Psoas muscle (tissue), 8 donors: ENCODE measurements at places on chromosomes 6 and 20. TPM values are rescaled to one million over a fixed set of nuclear protein-coding genes. Genes with fewer than 3 reads are reported as not detected.

DNA sequence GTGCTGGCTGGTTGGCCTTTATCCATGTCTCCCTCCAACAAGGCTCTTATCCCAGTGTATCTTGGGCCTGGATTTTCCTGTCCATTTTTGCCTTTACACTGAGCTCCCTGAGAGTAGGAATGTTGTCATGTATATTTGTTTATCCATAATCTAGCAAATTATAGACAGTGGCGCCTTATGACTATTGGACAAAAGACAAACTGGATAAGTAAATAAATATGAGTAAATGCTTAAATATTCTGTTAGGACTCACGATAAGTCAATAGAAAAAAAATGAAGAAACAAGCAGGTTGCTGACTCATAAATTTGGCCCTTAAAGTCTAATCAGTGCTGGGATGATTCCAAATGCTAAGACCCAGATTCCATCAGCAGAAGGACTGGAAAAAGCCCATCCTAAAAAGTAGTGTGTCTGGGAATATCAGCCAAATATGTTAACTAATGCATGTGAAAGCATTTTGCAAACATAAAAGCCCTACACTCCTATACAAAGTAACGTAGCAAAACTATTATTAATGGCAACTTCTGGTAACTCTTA is 55.0 kb upstream of the PCSK2 start:
- no peaks in the 10 kb centered on the region for H3K4me1 ChIP-seq
- H3K4me3 ChIP-seq = no peak overlapping the region
- H3K27me3 ChIP-seq = no peaks in the 10 kb centered on the region
- no peak for DNase-seq
- H3K36me3 ChIP-seq = no peaks in the 10 kb centered on the region
- no peak overlapping the region for H3K27ac ChIP-seq

DNA sequence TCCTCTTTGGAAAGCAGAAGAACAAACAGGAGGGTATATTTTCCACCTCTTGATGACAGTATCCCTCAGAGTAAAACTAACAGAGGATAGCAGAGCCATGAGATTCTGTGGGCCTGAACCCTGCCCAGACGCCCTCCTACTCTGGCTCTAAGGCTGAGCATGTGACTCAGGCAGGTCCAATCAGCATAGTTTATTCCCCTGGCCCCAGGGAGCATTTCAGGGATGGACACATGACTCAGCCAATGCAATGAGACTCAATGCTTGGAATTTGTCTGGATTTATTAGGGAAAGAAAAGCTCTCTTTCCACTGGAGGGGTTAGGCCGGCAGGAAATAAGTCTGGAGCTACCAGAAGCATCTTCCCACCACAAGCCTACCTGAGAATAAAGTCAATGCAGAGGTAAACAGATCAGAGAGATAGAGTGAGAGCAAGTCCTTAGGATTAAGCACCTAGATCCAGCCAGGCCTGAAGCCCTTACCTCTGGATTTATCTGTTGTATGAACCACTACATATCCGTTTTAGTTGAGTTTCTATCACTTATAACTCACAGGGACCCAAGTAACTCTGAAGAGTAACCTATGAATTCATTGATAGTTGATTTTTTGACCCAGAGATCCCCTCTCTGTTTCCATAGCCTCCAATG is 68.2 kb upstream of the EYA2 start:
- H3K27ac ChIP-seq = no peak overlapping the region
- DNase-seq = no peak
- H3K36me3 ChIP-seq = no peaks in the 10 kb centered on the region

GRCh38 chr6:39615622-39616021 is 109.6 kb downstream of the KIF6 start:
- DNase-seq = no peak

GRCh38 chr6:56820060-56820459 is 134.8 kb upstream of the BEND6 start:
- H3K27ac ChIP-seq = peak overlapping the region; percentile 74
- H3K4me1 ChIP-seq = peaks cover 67% of the 10 kb centered on the region
- H3K4me3 ChIP-seq = peak overlapping the region; percentile 16
- DNase-seq = no peak
- no peaks in the 10 kb centered on the region for H3K27me3 ChIP-seq

DNA sequence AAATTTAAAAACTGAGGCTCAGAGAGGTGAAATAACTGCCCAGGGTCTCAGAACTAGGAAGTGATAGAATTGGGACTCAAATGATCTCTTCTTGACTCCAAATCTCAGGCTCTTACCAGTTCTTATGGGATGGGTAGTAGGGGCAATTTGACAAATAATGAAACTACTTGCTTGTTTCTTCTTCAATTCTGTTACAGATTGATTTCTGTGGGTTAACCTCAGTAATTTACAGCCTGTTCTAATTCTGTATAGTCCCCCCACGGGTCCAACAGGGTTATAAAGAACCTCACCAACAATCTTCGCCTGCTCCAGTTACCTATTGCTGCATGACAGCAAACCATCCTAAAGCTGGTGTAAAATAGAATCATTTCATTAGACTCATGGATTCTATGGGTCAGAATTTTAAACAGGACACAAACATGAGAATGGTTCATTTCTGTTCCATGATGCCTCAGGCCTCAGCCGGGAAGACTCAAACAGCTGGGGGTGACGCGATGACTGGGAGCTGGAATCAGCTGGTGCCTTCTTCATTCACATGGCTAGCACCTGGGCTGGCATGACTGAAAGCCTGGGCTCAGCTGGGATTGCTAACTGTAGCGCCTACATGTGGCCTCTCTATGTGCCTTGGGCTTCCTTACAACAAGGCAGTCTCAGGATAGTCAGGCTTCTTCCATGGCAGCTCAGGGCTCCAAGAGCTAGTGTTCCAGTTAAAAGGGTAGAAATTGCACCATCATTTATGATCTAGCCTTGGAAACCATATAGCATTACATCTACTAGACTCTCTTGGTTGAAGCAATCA is 6.6 kb upstream of the WFDC2 start:
- H3K36me3 ChIP-seq = no peaks in the 10 kb centered on the region
- H3K27me3 ChIP-seq = peaks cover 16% of the 10 kb centered on the region
- no peak overlapping the region for H3K27ac ChIP-seq
- H3K4me3 ChIP-seq = no peak overlapping the region
- H3K4me1 ChIP-seq = no peaks in the 10 kb centered on the region

DNA sequence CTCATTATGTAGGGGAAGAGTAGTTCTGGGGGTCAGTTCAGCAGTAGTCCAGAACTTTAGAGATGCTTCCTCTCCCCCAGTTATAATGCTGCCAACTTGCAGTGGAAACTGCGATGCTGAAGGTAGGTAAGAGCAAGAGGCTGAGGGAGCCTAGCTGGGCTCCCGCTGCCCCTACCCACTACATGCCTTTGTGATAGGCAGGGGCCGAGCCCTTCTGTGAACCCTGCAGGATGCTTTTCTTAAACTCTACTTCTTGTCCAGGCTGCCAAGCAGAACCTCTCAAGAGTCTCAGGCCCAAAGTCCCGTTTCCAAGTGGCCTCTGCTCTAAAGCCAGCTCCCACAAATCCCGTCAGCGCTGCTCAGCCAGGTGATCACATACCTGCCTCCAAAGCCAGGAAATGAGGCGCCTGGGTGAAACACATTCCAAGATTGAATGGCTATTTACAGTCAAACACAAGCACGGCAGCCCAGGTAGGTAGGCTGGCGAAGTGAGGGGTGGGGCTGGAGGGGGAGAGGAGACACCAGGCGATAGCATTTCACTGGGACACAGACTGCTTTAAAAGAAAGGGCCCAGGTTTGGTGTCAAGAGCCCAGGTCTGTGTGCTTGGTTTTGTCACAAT is 150.7 kb downstream of the CD24 start:
- no peak for DNase-seq
- H3K4me1 ChIP-seq = no peaks in the 10 kb centered on the region
- H3K27ac ChIP-seq = no peak overlapping the region
- no peak overlapping the region for H3K4me3 ChIP-seq

- peaks cover 2% of the 10 kb centered on the region for H3K4me1 ChIP-seq
- H3K4me3 ChIP-seq = no peak overlapping the region
- no peak for DNase-seq
Observed at GRCh38 chr20:33851842-33852466, 40.8 kb downstream of the CHMP4B start.

GRCh38 chr6:82066991-82067411 is 180.5 kb downstream of the IBTK start:
- H3K27me3 ChIP-seq = no peaks in the 10 kb centered on the region
- H3K36me3 ChIP-seq = no peaks in the 10 kb centered on the region
- H3K4me1 ChIP-seq = no peaks in the 10 kb centered on the region
- no peak overlapping the region for H3K27ac ChIP-seq
- no peak overlapping the region for H3K4me3 ChIP-seq
- no peak for DNase-seq

- no peaks in the 10 kb centered on the region for H3K4me1 ChIP-seq
- H3K36me3 ChIP-seq = no peaks in the 10 kb centered on the region
- DNase-seq = no peak
- H3K4me3 ChIP-seq = no peak overlapping the region
- no peak overlapping the region for H3K27ac ChIP-seq
- no peaks in the 10 kb centered on the region for H3K27me3 ChIP-seq
Observed at GRCh38 chr6:41405941-41406727, 70.7 kb downstream of the NCR2 start.

- DNase-seq = no peak
- peaks cover 10% of the 10 kb centered on the region for H3K4me1 ChIP-seq
Observed at GRCh38 chr20:62778601-62779416, 17.5 kb upstream of the MRGBP start.

DNA sequence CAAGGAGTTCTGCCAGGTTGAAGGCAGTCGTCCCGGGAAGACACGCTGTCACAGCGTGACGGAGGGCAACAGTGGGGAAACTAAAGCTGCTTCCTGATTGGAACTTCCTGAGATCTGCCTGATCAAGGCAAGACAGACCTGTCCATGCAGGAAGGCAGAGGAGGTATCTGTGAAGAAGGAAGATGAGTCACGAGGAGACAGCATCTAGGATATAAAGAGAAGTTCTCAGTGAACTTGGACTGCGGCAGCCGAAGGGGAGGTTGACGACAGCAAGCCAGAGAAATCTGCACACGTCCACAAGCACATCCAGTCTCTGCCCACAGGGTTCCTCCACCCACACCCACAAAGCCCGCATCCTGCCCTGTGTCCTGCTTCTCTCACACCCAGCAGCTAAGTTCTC is 38.6 kb downstream of the PREP start:
- peaks cover 3% of the 10 kb centered on the region for H3K36me3 ChIP-seq
- no peak for DNase-seq
- peak overlapping the region; percentile 72 for H3K27ac ChIP-seq
- H3K27me3 ChIP-seq = no peaks in the 10 kb centered on the region

DNA sequence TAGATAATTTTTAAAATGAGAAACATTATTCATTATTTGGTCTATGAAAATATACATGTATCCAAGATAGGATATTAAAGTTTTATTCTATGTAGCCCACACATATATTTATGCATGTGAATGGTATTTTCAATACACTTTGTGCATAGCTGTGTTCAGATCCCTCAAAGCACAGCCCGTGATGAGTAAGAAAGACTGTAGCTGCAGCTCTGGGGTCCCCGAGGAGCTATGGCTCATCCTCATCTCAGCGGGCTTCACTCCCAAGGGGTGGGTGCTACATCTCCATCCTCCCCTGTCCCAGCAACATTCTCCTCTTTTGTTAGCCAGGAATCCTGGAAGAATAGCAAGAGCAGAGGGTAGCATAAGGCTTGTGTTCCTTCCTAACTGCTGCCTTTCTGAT is 130.8 kb downstream of the SAMD5 start:
- no peak overlapping the region for H3K4me3 ChIP-seq
- no peaks in the 10 kb centered on the region for H3K27me3 ChIP-seq
- no peaks in the 10 kb centered on the region for H3K36me3 ChIP-seq
- no peak overlapping the region for H3K27ac ChIP-seq
- H3K4me1 ChIP-seq = no peaks in the 10 kb centered on the region

PRSS16 gene
- not detected for total RNA-seq

LINC00237 gene
- total RNA-seq = not detected

NHSL1 gene
- total RNA-seq = 1.8 TPM

GPX5 gene
- total RNA-seq = not detected

MDFI gene
- total RNA-seq = 0.53 TPM

RFX6 gene
- not detected for total RNA-seq

MLIP gene
- 172 TPM for total RNA-seq

PTPRK gene
- total RNA-seq = 9.1 TPM

PI16 gene
- total RNA-seq = 3.8 TPM

MCCD1 gene
- not detected for total RNA-seq

PHACTR3 gene
- 0.20 TPM for total RNA-seq

TP53TG5 gene
- total RNA-seq = not detected

MYLK2 gene
- total RNA-seq = 144 TPM
